ENCODE measurements at places on chromosomes 1 and 21. TPM values are rescaled to one million over a fixed set of nuclear protein-coding genes. Genes with fewer than 3 reads are reported as not detected.

Gene OR2T11
- total RNA-seq, result not detected

Gene F3
- total RNA-seq, result 8.6 TPM

GRCh38 chr1:177934461-177934860, 35.4 kb downstream of the SEC16B start:
- no peak for DNase-seq
- H3K4me1 ChIP-seq, result no peaks in the 10 kb centered on the region
- H3K27me3 ChIP-seq, result no peaks in the 10 kb centered on the region

DNA sequence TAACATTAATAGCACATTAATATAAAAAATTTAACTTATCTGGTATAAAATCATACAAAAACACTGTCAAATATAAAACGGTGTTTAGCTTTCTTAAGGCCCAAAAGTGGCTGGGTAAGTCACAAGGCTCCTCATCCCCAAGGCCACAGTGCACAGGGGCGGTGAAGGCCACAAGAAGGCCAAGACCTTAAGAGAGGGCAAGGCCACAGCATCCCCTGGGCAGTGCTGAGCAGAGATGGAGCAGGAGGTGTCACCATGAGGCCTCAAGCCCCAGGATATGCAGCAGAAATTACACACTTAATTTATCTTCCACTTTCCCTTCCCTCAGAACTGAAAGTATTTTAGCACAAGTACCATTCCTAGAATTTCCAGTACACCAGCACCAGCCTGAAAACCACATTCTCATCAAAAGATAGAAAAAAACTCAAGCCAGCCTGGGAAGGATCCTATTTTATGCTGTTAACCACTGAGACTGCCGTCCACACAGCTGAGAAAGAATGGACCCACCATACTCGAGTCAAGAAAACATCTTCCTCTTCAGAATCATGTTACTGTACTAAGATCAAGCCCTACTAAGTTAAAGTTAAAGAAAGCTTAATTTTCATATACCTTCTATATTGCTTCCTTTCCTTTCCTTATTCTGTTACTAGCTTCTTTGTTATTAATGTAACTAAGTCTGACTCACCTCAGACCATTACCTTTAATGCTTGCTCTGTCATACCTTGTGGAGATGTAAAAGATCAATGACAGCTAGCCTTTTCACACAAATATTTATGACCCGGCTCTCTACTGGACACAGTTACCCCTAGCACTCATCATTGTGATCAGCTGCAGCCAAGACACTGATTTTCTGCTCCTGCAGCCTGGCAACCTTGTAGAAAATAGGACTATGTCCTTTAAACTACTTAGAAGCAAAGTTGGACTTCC, 26.4 kb upstream of the FMO1 start:
- peaks cover 16% of the 10 kb centered on the region for H3K4me1 ChIP-seq
- peak overlapping the region; percentile 42 for H3K27ac ChIP-seq

Gene DNALI1
- 9.5 TPM for total RNA-seq

All from H1 (cell line).